ENCODE measurements at places on chromosomes 2 and 18. TPM values are rescaled to one million over a fixed set of nuclear protein-coding genes. Genes with fewer than 3 reads are reported as not detected.

MAB21L4 gene
- polyA plus RNA-seq = 11.1 TPM

EXOC6B gene
- polyA plus RNA-seq = 20.0 TPM

CD8A gene
- 0.36 TPM for polyA plus RNA-seq

TGFA gene
- 18.9 TPM for polyA plus RNA-seq

KCNJ13 gene
- 2.4 TPM for polyA plus RNA-seq

CTAGE1 gene
- not detected for polyA plus RNA-seq

FBXO15 gene
- polyA plus RNA-seq = 3.3 TPM

ACVR1C gene
- 0.23 TPM for polyA plus RNA-seq

MARCO gene
- 0.31 TPM for polyA plus RNA-seq

CLEC4F gene
- 0.06 TPM for polyA plus RNA-seq

IL1A gene
- 0.07 TPM for polyA plus RNA-seq

CYB5A gene
- polyA plus RNA-seq = 280 TPM

TEX44 gene
- polyA plus RNA-seq = not detected

BMP10 gene
- polyA plus RNA-seq = not detected

IL18R1 gene
- 2.0 TPM for polyA plus RNA-seq

KIF5C gene
- 4.6 TPM for polyA plus RNA-seq

TMEM169 gene
- 16.5 TPM for polyA plus RNA-seq

IFIH1 gene
- polyA plus RNA-seq = 7.6 TPM

UCN gene
- 1.0 TPM for polyA plus RNA-seq

NBAS gene
- 60.5 TPM for polyA plus RNA-seq

REV1 gene
- 45.3 TPM for polyA plus RNA-seq

All from renal pelvis (tissue), 12 donors.